Cortex of kidney (tissue), 1 donor: ENCODE measurements at places on chromosomes 3 and 15.

- no peak for DNase-seq
These were observed 153.4 kb downstream of the EBLN2 start for GRCh38 chr3:73214846-73215245.

GRCh38 chr3:143697975-143698374 is 150.3 kb downstream of the SLC9A9 start:
- no peak for DNase-seq

DNA sequence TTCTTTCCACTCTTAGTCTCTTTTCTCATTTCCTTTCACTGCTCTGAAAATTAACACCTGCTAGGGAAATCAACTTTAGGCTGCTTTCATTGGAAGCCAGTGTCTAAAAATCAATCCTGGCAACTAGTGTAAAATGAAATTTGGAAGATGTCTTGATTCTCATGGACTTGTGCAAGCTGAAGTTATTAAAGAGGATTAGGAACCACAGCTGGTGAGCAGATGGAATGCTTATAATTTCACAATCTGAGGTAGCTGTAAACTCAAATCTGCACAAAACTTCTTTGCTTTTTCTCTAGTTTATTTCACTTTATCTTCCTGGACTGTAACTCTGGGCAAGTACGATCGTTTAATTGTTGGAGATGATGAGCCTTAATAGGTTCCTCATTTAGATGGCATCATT is 175.6 kb downstream of the GHSR start:
- DNase-seq = no peak

DNA sequence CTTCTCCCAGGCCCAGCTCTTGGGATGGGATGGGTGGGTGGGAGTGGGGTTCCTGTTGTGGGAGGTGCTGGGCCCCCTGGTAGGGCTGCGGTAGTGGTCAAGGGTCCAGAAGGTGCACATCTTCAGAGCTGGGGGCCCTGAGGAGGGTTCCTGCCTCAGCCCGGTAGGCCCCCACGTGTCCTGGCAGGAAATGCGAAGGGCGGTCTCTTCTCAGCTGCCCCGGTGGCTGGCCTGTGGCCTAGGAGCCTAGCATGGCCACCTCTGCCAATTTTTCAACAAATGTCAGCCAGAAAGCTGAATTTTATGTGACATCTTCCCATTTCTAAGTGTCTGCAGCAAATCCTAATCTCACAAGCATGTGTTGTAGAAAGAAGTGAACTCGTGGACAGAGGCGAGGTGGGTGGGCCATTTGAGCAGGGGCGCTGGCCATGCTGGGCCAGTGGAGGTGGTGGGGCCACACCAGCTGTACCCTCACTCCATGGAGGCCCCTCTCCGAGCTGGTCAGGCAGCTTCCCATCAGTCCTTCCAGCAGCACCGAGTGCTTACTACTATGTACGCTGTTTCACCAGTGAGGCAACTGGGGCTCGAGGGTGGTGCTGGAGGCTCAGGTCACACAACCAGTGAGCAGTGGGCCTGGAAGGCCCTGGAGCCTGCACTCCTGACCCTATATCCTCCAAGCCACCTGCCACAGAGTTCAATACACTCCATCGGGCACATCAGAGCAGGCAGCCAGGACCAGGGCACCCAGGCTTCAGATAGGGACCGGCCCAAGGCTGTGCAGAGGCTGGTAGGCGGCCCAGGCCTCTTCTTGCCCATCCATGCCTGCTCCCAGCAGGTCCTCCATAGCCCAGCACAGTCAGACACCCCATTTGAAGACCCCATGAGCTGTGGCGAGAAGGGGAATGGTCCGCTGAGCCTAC is 23.2 kb downstream of the FBLN2 start:
- DNase-seq = no peak

DNA sequence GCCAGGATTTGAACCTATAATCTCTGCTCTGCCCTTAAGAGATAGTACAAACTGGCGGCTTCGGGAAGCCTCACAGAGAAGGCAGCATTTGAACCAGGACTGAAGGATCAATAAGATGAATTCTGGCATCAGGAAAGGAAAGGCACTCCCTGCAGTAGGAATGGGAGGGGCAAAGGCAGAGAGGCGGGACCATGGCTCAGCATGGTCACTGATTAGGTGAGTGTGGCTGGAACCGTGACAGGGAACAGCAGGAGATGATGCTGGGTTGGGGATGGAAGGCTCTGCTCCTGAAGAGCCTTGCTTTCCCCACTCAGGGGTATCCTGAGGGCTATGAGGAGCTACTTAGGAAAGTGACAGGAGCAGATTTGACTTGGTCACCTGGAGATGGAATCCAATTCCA is 158.5 kb downstream of the FEZF2 start:
- no peak for DNase-seq

GRCh38 chr3:105791131-105791530 is 77.7 kb downstream of the CBLB start:
- no peak for DNase-seq

- DNase-seq = no peak
These were observed 64.5 kb downstream of the POLQ start for GRCh38 chr3:121481106-121481880.

DNA sequence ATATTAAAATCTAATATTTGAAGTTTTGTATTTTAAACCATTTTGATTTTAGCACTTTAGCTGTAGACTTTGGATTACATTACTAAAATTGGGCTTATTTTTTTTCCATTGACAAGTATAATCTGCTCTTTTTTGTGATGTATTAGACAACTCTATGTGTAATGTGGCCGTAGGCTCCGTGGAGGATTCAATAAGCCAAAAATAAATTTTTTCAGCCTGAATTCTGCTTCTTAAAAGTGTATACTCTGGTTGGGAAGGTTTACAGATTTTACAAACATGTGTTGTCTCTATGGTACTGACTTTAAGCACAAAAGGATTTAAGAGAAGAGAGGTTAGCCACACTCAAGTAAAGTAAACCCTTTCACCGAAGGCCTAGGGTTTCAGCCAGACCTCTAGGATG is 110.8 kb downstream of the PLCL2 start:
- DNase-seq = no peak

DNA sequence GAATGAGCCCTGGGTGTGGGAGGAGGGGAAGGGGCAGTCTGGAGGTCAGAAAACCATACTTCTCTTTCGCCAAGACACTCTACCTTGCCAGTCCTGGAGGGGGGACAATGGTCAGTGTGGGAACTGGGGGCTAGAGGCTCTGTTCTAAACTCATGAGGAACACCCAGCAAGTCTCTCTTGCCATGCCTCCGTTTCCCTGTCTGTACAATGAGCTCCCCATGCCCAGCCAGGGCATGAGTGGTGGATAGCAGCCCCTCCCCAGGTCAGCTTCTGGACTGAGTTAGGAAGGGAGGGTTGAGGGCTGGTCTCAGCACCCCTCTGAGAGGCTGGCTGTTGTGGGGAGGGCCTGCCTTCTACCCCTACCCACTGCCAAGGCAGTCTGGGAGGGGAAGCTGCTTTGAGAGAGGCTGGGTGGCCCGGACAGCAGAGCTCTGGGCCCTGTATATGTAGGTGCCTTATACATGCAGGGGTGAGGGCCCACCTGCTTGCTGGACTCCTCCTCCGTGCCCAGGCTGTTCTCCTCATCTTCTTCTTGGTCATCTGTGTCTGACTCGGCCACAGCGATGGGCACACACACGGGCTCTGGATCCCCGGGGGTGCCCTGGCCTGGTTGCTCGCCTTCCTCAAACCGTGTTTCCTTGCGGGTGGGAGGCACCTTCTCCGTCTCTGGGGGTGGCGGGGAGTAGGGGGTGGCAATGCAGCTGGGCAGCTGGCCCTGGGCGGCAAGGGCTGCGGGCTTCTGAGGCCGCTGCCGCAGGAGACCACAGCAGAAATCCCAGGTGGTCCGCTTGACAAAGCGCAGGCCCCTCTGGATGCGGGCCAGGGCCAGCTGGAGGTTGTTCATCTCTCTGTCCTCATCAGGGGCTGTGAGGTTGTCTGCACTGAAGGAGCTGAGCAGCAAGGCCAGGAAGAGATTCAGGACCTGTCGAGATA is 68.8 kb downstream of the SCN5A start:
- DNase-seq = no peak

GRCh38 chr15:64480891-64481290 is 20.5 kb downstream of the ZNF609 start:
- no peak for DNase-seq

DNA sequence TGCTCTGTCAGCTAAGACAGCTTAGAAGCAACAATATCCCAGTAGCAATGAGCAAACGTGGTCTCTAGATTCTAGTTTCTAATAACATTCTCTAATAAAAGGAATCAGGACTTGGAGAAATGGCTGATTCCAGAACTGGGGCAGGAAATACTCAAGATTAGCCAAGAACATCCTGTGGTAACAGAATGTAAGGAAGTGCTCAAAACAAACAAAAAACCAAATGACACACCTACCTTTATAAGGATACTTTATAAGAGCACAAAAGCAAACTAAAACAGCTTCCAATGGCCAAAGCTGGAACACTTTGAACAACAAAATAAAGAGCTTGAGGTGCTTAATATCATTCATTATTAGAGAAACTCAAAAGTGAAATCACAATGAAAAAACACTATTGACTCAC is 33.1 kb upstream of the EIF5A2 start:
- no peak for DNase-seq

DNA sequence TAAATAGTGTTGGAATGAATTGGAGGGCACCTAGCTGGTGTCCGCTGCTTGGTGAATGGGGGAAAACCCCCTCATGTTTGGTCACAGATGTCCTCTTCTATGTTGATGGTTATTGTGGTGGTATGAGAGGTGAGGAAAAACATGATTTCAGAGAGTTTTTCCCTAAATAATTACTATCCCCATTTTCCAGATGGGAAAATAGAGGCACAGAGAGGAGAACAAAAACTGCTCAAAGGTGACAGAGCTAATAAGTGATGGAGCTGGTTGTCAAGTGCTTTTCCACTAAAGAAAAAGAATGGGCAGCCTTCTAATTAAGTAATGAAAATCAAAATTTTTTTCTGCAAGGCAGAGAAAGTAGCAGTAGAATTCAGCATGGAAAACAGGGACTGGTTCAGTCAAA is 30.2 kb upstream of the CFAP161 start:
- DNase-seq = no peak

- DNase-seq = no peak
These were observed 223.0 kb downstream of the NSUN3 start for GRCh38 chr3:94285872-94286271.

DNA sequence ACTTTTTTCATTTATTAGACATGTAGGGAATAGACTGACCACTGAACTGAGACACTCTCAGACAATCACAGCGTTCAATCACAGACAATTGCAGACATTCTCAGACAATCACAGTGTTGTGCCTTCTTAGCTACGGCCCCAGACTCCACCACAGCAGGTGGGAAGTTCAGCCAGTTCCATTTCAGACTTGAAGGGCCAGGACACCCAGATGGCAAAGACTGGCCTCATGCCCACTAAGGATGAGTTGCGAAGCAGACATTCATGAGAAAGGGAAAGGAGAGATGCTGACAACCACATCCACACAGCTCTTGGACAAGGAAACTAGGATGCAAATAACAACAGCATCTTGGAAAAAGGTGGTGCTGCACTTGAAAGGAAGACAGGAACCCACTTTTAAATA is 21.9 kb upstream of the ALDH1L1 start:
- no peak for DNase-seq

- no peak for DNase-seq
These were observed 38.0 kb downstream of the FEM1B start for GRCh38 chr15:68315495-68316031.
